ENCODE measurements at places on chromosomes 6 and 20.

DNA sequence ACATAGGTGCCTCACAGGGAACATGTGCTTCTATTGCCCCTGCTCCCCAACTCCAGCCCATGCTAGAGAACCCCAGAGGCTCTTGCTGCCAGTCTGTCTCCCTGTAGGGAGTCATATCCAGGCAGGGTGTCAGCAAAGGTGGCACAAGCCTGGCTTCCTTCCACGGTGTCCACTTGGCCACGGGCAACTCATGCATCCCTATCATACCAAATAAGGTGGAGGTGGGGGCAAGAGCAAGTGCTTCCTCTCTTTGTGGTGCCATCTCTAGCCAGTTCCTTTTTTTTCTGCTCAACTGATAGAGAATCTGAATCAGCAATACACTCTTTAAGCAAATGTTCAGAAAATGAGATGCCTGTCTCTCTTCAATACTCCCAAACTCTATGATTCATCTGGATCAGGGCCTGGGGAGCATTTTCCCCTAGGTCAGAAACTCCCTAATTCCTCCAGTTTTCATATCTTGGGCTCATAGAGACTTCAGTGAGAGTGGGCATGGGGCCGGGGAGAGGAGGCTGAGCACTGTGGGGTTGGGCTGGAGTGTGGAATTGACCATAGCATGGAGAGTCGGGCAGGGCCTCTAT, 105.1 kb upstream of the GPR6 start:
- no peak for DNase-seq

DNA sequence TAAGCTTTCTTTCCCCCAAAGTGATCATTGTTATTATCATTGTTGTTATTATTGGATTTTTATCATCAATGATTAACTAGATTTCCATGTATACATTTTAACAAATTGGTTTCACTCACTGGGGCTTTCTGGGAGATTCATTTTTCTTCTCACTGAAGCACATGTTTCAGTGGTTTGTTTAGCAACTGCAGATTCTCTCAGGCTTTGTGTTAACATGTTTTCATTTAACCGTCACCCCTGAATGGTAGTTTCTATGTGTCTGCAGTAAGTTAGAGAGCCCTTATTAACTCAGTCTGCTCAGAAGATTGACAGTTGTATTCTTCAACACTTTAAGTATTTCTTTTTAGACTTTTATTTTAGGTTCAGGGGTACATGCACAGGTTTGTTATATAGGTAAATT, 12.4 kb downstream of the ZKSCAN4 start:
- DNase-seq = no peak

DNA sequence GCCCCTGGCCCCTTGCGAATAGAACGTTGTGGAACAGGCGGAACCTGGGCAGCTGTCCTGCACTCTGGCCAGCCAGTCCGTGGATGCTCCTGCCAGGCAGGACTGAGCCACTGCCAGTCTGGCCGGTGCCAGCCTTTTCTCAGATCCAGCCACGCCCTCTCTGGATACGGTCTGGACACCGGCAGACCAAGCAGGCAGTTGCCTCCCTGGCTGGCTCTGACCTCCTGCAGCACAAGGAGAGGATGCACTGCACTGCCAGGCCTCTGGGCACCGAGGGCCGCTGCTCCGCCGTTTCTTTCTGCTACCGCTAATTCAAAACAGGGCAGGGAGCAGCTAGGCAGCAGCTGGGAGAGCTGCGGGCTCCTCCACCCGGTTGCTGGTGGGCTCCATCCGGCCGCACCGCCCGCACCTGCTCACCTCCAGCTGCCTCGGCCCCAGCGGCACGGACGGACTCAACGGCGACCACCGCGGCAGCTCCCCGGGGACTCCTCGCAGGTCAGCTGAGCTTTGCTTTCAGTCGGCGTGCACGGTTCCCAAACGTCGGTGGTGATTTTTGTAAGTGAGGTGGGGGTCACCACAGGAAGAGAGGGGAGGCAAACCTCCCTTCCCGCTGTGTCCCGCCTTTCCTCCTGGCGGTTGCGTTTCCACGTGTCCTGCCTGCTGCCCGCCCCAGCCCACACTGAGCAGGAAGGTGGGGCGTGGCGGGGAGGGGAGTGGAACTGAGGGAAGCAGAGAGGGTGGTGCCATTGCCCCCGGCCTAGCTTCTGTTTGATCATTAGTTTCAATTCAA, 30.3 kb upstream of the AFDN start:
- DNase-seq = no peak

- no peak for DNase-seq
Measured at GRCh38 chr6:122809001-122809400, 19.9 kb downstream of the SMPDL3A start.

DNA sequence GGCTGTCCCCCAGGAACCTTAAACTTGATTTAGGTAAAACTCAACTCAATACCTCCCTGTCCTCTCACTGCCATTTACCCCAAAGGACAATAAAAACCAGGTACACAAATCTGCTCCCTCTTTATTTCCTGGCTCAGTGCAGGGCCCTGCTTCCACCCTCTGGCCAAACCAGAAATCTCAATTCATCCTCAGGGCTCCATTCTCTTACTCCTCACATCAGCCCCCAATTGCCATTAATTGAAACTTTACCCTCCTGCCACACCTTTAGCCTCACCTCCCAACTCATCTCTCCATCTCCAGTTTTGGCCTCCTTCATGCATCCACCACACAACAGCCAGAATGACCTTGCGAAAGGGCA, 10.5 kb downstream of the ZBTB2 start:
- DNase-seq = no peak

GRCh38 chr6:17957904-17958620, 29.4 kb downstream of the KIF13A start:
- no peak for DNase-seq

DNA sequence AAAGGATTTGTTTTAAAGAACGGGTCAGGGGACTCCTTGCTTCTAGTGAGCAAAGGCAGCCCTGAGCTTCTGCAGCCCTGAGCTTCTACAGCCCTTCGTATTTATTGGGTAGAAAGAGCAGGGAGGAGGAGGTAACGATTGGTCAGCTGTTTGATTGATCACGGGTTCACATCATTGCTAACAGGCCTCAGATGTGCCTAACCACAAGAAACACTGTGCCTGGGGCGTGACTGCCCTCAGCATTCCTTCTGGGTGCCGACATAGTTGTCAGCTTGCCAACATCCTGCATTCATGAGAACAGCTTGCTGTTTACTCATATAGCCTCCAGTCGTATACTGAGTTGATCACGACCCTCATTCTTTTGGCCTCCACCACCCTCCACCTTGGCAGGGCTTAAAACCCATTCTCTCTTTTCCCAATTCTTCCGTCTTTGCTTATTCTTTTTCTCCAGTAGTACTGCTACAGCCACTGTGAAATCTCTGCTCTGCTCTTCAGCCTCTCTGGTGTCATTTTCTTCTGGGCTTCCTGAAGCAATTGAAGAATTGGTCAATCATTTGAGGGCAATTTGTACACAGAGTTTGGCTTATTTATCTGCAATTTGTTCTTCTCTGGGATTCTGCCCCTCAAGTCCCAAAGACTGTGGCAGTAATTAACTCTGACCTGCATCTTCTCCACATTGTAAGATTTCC, 25.4 kb upstream of the NOP56 start:
- DNase-seq = no peak

DNA sequence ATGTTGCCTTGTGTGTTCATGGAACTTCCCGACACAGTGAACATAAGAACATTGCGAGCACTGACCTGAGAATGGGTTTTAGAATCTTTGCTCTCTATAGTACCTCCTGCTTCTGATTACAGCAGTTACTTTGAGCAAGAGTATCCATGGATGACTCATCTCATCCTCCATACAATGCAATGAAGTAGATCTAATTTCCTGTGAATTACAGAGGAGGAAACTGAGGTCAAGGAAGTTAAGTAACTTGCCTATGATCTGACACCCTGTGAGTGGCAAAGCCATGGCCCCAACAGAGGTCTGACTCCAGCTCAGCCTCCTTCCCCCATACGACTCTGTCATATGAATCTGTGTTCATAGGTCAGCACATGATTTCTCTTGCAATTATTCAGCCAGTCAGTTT, 518.1 kb downstream of the TFAP2A start:
- DNase-seq = no peak

DNA sequence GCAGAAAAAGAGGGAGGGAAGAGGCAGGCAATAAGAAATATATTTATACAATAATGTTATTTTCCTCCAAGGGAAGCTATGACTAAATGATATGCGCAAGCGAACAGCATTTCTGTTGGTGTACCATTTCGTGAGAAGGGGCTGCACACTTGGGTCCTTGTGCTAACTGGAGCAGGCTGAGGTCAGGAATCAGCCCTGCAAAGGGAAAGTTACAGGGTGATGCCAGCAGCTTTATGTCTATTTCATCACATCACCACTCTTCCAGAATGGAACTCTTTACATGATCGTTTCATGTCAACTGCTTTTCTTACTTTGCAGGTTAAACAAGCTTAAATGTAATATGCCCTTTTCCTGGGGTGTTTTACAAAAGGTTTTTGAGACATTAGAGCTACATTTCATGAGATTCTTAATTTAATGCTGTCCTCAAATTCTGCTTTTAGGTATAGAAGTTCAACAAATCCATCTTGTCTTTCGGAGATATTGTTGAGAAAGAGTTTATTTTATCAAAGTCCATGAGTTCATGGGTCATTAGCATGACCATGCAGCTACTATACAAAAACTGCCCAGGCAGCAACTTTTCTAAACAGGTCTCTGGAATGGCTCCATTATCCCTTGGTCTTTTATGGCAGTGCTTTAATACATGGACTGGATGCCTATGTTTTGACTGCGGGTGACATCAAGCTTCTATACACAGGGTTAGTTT, 443.8 kb downstream of the TENT5A start:
- no peak for DNase-seq

GRCh38 chr20:61917474-61918145, 148.1 kb downstream of the TAF4 start:
- no peak for DNase-seq

DNA sequence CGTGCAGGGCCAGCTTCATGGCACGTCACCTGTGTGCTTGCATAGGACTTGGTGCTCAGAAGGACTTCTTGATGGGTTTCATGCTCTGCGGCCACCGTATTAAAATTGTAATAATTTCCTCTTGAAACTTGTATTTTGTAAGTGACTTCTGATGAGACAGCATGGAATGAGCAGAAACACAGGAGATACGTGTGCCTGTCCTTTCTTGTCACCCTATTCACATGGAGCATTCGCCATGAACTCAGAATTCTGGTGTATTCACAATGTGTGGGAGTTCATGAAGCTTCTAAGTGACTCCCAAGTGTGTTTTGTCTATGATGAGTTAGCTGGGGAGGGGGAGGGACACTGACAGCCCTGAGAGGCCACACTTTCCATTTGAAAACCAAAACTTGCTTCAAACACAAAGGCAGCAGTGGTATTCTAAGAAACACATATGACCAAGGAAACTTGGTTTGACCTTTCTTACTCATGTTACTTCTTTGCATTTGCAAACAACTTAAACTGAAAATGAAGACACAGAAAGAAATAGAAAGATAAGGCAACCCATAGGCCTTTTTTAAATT, 92.1 kb upstream of the NEDD9 start:
- no peak for DNase-seq

DNA sequence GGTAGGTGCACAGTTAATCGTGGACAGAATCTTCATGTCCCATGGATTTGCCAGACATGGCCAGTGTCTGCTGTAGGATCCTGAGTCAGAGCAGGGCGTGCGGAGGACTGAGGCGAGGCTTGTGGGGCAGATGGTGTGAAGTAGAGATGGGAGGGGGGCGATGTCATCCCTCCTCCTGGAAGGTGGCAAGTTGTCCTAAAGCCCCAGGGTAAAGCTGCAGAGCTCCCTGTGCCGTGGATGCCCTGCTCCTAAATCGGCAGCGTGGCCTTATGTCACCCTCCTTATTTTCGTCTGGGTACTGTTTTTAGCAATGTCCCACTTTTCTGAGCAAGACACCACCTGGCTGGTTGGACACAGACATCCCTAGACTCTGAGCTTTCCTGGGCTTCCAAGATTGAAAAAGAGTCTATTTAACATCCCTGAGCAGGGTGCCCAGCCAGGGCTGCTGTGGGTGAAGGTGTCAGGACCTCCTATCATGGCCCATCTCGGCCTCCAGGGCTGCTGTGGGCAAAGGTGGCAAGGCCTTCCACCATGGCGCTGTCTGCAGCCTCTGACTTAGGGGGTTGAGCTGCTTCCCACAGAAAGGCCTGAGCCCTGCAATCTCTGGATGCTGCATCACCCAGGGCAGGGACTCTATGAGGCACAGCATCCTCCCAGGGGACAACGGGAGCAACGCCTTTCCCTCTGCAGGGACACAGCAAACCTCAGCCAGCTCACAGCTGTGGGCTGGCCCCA, 145.4 kb downstream of the TTLL2 start:
- no peak for DNase-seq

GRCh38 chr20:17594443-17594842, 24.6 kb downstream of the DSTN start:
- DNase-seq = no peak

DNA sequence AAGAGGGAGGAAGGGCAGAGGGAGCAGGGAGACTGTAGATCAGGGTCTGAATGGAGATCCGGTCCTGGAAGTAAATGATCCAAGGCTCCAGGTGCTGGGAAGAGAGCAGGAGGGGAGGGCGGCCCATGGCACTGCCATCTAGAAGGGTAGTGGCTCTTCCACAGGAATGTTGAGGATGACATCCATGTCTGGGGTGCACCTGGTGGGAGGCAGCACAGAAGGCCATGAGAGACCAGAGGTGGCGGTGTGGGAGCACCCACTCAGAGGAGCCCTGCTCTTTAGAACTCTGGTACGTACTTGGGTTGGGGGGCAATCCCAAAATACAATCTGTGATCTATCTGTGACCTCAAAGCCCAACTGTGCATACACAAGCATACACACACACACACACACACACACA, 13.5 kb downstream of the DEFB132 start:
- no peak for DNase-seq

DNA sequence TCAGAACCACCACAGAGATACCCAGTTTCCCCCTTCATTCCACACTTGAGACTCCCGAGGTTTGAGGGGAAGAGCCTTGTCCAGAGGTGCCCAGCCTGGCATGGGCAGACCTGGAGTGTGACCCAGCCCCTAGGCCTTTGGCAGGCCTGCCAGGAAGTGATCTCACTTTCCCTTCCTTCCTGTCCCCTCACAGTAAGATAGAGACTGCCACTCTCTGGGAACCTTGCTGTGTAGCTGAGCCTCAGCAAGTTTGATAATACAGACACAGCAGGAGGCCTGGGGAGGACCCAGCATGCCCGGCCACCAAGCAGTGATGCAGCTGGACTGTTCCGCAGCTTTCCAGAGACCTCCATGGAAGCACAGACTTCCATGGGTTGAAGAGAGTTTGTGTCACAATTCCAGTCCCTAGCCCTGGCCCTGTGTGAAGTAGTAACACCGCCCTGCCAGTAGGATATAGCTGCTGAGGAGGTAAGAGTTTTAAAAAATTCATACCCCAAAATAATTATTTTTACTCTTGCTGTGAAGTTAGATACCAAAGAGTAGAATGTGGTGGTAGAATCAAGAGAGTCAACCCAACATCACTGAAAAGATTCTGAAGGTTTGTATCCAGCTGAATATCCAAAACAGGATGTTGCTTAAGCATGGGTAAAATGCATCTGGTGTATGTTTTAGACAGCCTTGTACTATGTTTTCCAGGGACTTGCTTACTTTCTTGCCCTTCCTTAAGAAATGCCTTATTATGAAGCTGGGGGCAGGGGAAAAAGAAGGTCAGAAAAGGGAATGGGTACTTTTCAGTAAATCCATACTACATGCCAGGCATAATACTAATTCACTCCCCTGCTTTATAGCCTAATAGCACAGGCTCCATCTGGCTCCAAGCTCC, 16.3 kb downstream of the PKIG start:
- no peak for DNase-seq

GRCh38 chr6:156185113-156185512, 592.1 kb upstream of the ARID1B start:
- no peak for DNase-seq
